ENCODE measurements at places on chromosomes 1 and 21.

DNA sequence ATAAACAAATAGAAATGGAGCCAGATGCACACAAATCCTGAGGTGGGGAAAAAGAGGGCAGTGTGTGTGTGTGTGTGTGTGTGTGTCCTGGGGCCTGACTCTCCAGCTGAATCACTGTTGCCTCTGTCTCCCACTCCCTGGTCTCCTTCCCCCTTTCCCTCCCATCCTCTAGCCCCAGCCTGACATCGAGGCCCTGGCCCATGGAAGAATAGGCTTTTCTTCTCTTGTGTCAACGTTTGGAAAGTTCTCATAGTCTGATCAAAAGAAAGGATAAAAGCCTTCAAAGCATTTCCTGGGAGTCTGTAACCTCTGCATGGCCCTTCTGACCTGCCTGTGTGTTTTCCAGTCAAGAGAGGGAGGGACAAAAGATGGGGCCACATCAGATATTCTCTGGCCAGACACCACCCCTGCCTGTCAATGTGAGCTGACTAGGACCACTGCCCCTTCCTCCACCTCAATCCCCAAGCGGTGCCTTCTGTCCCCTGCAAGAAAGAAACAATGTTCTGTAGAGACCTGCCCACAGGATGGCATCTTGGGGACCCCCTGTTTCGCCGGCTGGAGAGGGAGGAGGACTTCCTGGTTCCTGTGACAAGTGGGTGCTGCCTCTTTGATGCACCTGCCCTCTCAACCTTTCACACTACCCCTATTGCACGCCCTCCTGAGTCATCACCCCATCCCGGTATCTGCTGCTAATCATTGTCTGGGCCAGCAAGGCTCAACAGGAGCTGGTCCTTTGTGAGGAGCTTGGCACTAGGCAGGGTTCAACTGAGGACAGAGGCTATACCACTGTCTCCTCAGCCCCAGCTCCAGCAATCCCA is 16.2 kb downstream of the KCNJ10 start:
- DNase-seq: no peak

- no peak for DNase-seq
Observed at GRCh38 chr1:158809862-158810261, 21.3 kb upstream of the MNDA start.

DNA sequence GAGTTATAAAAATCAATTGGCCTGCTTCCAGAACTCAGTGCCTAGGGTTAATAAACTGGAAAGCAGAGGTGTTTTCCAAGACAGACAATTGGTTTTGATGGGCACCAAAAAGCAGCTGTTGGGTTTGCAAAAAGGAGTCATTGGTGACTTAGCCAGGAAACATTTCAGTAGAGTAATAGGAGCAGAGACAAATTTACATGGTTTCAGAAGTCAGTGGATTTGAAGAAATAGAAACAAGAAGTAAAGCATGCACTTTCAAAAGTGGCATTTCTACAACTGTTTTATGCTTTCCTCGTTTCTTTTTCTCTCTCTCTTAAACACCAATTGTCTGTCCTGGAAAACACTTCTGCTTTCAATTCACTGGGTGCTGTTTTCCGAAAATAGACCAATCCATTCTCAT is 87.8 kb downstream of the GLUL start:
- DNase-seq: no peak

DNA sequence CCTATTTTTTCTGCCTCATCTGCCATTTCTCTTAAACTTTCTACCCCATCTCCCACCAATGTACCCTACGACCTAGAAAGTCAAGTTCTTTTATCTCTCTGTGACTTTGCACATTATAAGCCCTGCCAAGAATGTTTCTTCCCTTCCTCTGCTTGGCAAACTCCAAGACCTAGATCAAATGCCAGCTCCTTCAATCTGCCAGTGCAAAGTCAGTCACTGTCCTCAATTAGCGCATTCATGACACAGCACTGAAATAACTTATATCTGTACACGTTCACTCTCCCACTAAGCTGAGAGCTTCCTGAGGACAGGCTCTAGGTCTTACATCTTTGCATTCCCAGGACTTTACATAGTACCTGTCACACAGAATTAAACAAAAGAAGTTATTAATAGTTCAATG is 21.4 kb upstream of the LSM10 start:
- DNase-seq: no peak

DNA sequence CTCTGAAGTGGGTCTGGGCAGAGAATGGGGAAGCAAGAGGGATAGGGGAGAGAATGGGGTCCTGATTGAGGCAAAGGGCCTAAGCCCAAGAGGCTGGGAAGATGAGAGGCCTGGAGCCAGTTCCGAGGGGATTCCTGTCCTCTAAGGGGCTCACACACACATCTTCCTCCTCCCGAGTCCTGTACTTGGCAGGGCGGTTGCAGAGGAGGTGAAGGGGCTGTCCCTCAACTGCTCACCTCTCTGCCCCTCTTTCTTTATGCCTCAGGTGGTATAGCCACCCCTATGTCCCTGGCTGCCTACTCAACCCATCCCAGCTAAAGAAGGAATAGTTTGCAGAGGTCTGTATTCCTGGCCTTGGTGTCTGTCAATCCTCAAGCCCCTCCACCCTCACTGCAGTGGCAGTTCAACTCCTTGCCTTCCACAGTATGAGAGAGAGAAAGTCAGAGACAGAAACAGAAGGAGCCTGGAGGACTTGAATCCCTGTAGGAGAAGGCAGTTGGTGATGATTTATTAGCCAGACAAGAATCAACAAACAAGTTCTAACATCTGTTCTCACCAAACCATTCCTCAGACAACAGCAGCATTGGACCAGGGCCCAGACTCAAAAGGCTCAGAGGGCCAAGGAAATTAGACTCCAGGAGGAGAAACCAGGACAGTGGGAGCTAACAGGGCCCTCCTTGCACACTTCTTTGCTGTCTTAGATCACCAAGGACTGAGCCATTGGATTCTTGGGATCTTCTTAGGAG is 10.7 kb downstream of the SH2D2A start:
- no peak for DNase-seq

- no peak for DNase-seq
Observed at GRCh38 chr21:35170818-35171217, 121.7 kb upstream of the RUNX1 start.

DNA sequence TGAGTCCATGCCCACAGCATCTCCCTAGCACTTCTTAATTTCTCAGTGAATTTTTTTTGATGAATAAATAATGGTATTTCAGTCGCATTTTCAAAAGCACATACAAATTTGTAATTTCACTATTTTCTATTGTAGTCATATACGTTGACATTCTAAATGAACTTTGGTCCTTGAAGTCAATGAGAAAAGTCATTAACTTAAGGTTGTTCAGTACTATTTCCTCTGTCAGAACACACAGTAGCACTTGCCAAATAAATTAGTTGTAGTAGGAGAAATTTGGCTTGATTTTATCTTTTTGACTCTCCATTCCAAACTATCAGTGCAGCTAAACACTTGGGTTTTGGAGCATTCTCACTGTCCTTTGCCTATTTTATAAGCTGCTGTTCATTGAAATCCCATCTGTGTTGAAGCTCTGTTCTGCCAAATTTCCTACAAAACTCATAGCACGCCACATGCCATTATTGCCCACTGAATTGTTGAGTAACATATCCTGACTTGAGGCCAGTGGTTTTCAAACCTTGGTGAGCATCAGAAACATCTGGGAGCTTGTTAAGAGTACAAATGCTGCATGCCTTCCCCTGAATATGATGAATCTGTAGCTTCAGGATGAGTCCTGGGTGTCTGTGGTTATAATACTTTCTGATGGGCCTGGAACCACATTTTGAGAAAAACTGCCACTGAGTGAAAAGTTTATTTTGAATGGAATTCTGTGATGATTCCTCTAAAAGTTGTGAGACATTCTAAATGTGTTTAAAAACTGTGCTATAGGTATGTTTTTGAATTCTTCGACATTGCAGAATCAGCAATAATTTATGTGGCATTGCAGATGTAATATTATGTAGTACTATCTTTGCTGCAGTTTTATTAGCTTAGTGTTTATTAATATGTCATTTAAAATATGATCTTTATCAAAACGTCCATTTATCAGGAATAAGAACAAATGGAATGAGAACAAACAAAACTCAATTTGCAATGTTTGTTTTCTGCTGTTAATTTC is 78.9 kb downstream of the DNM3 start:
- no peak for DNase-seq

- DNase-seq: no peak
Observed at GRCh38 chr1:210321552-210321951, 7.2 kb upstream of the HHAT start.

GRCh38 chr1:2544093-2544874 is 11.9 kb upstream of the TNFRSF14 start:
- no peak for DNase-seq

- DNase-seq: no peak
Observed at GRCh38 chr1:189211742-189212141, 1265.9 kb downstream of the BRINP3 start.

DNA sequence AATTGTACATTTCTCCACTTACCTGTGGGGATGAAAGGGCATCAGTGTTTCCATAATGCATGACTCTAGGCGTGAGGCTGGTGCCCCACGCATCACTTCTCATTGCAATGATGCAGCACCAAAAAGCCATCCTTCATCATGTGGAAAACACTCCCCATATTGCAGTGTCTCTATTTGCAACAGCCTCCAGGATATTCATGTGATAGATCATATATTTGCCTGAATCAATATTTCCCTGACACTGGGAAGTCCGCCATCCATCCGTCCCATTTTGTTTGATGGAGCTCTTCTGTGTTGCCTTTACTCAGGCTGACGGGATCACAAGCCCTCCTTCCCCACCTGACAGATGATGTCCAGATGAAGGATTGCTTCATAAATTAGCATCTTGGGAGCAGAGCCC is 74.5 kb upstream of the CAMK1G start:
- DNase-seq: no peak

DNA sequence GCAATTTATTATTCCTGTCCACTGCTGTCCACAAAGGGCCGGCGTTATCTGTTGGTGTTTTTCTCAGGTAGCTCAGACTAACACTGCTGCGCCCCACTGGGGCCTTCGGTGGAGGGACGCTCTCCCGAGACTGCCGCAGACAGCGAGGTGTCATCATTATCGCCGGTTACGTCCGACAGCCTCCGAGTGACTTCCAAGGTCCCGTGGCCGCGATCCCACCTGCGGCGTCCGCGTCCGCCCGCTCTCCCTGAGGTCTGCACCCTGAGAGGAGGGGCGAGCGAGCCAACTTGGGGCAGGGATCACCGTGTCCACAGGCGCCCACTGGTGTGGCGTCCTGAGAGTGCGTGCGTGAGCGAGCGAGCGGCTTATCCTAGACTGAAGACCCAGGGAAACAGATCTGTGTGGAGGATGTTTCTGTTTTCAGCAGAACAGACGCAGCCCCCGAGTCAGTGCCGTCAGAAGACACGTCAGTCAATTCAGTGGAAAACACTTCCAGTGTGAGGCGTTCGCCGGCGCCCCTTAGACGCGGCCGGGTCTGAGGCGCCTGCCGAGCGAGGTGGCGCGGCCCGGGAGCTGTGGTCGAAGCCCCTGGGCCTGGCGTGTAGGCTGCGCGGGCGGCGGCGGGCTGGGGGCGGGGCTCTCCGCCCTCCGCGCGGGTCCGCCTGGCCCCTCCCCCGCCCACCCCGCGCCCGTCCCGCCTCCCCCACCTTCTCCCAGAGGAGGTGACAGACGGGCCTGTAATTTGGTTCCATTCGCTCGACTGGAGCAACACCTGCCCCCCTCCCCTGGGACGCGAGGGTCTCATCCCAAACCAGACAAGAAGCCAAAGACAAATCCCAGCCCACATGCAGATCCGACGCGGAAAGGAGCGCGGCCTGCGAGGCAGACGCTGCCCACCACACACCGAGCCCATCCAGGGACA is 12.6 kb downstream of the NHLH2 start:
- DNase-seq: peak; percentile 68

GRCh38 chr1:62317021-62317768 is 2.0 kb downstream of the KANK4 start:
- DNase-seq: no peak

- DNase-seq: no peak
Observed at GRCh38 chr1:224507771-224508523, 73.3 kb upstream of the WDR26 start.

- peak; percentile 11 for DNase-seq
Observed at GRCh38 chr1:163820766-163821165, 499.0 kb downstream of the NUF2 start.

DNA sequence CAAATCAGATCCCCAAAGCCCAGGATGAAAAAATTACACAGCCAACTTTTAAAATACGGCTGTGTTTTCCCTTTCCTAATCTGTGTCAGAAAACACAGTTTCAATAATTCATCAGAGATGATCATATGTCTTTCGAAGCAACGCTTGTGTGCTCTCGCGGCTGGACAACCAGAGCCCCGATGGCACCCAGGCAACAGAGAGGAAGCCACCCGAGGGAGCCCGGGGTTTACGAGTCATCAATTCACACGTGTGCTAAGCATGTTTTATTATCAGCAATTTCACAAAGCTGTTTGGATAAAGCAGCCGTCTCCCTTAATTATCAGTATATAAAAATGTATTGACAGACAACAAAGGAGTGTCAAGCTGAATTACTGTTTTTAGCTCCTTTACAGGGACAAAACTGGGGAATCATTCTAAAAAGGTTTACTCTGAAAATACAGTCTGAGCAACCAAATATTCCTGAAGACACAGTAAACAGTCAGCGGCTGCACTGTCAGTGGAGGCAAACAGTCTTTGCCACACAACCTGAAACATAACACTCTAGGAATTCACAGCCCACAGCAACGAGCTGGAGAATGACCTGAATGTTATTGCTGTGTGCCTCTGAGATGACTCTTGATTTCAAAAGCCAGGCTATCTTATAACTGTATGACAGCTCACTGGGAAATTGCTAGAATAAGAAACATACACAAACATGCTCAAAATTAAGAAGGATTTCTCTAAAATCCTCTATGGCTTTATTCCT is 201.0 kb downstream of the SIPA1L2 start:
- no peak for DNase-seq

DNA sequence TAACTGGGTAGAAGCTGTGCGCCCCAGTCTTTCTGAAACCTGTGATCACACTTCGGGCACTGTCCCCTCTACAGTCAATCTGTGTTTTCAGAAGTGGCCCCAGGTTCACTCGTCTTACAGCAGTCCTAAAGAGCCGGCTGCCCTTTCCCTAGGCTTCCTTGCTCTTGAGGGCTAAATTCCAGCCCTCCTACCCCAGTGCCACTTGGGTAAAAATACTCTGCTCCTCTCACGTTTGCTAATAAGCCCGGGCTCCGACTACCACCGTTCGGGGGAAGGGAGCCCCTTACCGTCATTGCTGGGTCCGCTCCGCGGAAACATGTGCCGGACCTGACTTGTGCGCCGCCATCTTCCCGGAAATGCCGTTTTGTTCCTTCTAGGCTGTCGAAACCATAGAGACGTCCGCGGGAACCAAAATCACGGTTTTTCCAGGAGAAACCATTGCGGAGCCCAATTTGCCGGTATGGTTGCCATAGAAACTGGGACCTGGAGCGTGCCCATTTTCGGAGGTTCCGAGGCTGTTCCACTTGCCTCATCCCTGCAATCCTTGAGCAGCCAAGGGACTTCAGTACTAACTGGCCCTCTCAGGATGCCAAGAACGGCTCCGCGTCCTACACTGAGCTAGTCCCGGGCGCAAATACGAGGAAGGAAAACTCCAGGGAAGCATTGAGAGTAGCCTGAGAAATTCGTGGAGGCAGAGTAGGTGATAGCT is at the start of gene GPATCH4:
GPATCH4 (minus strand) TSS at position 358 of the 709 bp plus-strand sequence.
- peak; percentile 98 for DNase-seq

Measured in GM23338 (cell line).